A549 treated with AZD2906 at 1 μM for 4 hours (cell line): ENCODE measurements at places on chromosomes 7 and 10. TPM values are rescaled to one million over a fixed set of nuclear protein-coding genes. Genes with fewer than 3 reads are reported as not detected.

Gene EPDR1
- 74.8 to 78.9 TPM (median 76.1 TPM) in 5 replicates for total RNA-seq

Gene RAB19
- not detected in 5 replicates for total RNA-seq

Gene ANKRD61
- 0.51 to 0.78 TPM (median 0.71 TPM) in 5 replicates for total RNA-seq

Gene MAGI2
- 0.29 to 0.53 TPM (median 0.48 TPM) in 5 replicates for total RNA-seq

Gene DMBT1
- 0.20 to 0.30 TPM (median 0.24 TPM) in 5 replicates for total RNA-seq

Gene ZNF398
- total RNA-seq: 8.6 to 9.9 TPM (median 9.1 TPM) in 5 replicates

Gene CFTR
- 0.03 TPM in 1 of 5 replicates, not detected in the others for total RNA-seq

Gene GPER1
- 1.4 to 2.0 TPM (median 1.8 TPM) in 5 replicates for total RNA-seq

Gene SORCS1
- total RNA-seq: 0.10 TPM in 1 of 5 replicates, not detected in the others

Gene HOXA11
- 0.45 to 0.69 TPM (median 0.55 TPM) in 5 replicates for total RNA-seq

Gene ELAPOR2
- total RNA-seq: 0.01 to 0.19 TPM (median 0.08 TPM) in 4 of 5 replicates, not detected in the other

Gene GRIFIN
- not detected in 5 replicates for total RNA-seq

Gene FEZF1
- not detected in 5 replicates for total RNA-seq

Gene UCMA
- not detected in 5 replicates for total RNA-seq

Gene CTAGE8
- total RNA-seq: not detected in 5 replicates

Gene CALCR
- total RNA-seq: 0.06 TPM in 1 of 5 replicates, not detected in the others

Gene HHEX
- total RNA-seq: 12.8 to 14.7 TPM (median 13.9 TPM) in 5 replicates

Gene ZNF3
- total RNA-seq: 18.5 to 25.1 TPM (median 19.1 TPM) in 5 replicates

Gene PNLIP
- 0.13 to 0.28 TPM (median 0.14 TPM) in 4 of 5 replicates, not detected in the other for total RNA-seq

Gene SPACDR
- total RNA-seq: 0.77 to 0.92 TPM (median 0.85 TPM) in 5 replicates

Gene NYAP1
- 4.1 to 7.9 TPM (median 6.7 TPM) in 5 replicates for total RNA-seq

Gene PON1
- 0.52 to 1.6 TPM (median 0.97 TPM) in 5 replicates for total RNA-seq

Gene LRRN3
- total RNA-seq: not detected in 5 replicates

Gene IRF5
- 13.2 to 16.2 TPM (median 15.0 TPM) in 5 replicates for total RNA-seq

Gene NOS3
- total RNA-seq: 0.30 to 0.69 TPM (median 0.58 TPM) in 5 replicates

Gene ZNF722
- total RNA-seq: not detected in 5 replicates

Gene SYT15B
- 3.1 to 4.0 TPM (median 3.6 TPM) in 5 replicates for total RNA-seq

Gene PLEKHS1
- 0.02 to 0.06 TPM (median 0.03 TPM) in 4 of 5 replicates, not detected in the other for total RNA-seq

Gene PHF14
- 17.9 to 22.5 TPM (median 19.4 TPM) in 5 replicates for total RNA-seq

Gene NCF1
- 0.16 to 0.39 TPM (median 0.27 TPM) in 5 replicates for total RNA-seq

Gene ARID5B
- 1.5 to 2.3 TPM (median 1.9 TPM) in 5 replicates for total RNA-seq

Gene DLX6
- total RNA-seq: 0.06 TPM in 1 of 5 replicates, not detected in the others

Gene FAM149B1
- total RNA-seq: 6.7 to 8.2 TPM (median 7.4 TPM) in 5 replicates

Gene LRMDA
- 3.8 to 4.7 TPM (median 4.1 TPM) in 5 replicates for total RNA-seq

Gene EBLN1
- 0.05 to 0.09 TPM in 2 of 5 replicates, not detected in the others for total RNA-seq

Gene IQUB
- 0.03 to 0.07 TPM (median 0.06 TPM) in 3 of 5 replicates, not detected in the others for total RNA-seq

Gene VENTX
- 0.02 TPM in 1 of 5 replicates, not detected in the others for total RNA-seq

Gene AOC1
- 0.02 to 0.07 TPM (median 0.05 TPM) in 4 of 5 replicates, not detected in the other for total RNA-seq

Gene OR2A12
- not detected in 5 replicates for total RNA-seq

Gene SSC4D
- 0.73 to 1.4 TPM (median 1.3 TPM) in 5 replicates for total RNA-seq

Gene RADIL
- total RNA-seq: 1.2 to 2.5 TPM (median 1.9 TPM) in 5 replicates

Gene FRAT2
- total RNA-seq: 7.1 to 10.6 TPM (median 9.9 TPM) in 5 replicates

Gene EIF5AL1
- total RNA-seq: 2.0 to 3.1 TPM (median 2.5 TPM) in 5 replicates

Gene CNOT4
- total RNA-seq: 10.3 to 12.2 TPM (median 11.1 TPM) in 5 replicates

Gene OR2A7
- total RNA-seq: not detected in 5 replicates

Gene SEC31B
- total RNA-seq: 0.98 to 2.2 TPM (median 1.7 TPM) in 5 replicates

Gene MALRD1
- total RNA-seq: not detected in 5 replicates

Gene PANK1
- 5.3 to 6.5 TPM (median 5.9 TPM) in 5 replicates for total RNA-seq

Gene C7orf57
- 0.29 to 0.35 TPM (median 0.33 TPM) in 5 replicates for total RNA-seq

Gene FAM200A
- 5.8 to 6.3 TPM (median 6.1 TPM) in 5 replicates for total RNA-seq

Gene NEUROD6
- total RNA-seq: not detected in 5 replicates

Gene SMC3
- total RNA-seq: 35.8 to 62.7 TPM (median 41.5 TPM) in 5 replicates
